ENCODE measurements at places on chromosomes 6 and 20.

DNA sequence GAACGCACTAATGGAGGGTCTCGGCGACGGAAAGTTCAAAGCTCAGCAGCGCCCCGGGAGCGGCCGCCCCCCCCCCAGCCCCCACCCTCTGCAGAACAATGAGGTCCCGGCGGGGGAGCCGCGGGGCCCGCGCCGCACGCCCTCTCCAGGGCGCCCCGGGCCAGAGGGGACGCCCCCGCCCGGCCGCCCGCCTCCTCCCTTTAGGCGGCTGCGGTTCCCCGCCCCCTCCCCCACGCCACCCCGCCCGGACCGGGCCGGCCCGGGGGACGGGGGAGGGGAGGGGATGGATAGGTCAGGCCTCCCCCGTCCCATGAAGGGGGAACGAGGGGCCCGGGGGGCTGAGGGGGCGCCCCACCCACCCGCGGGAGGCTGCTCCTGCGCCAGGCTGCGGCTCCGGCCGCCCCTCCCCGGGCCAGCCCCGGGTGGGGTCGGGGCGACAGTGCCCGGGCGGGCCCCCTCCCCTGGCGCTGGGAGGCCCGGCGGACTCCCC is 1.5 kb downstream of the NOL4L start:
- DNase-seq: no peak

GRCh38 chr6:17086469-17086868 is 15.4 kb upstream of the STMND1 start:
- DNase-seq: peak; percentile 39

- no peak for DNase-seq
Observed at GRCh38 chr20:24789877-24790276, 159.2 kb upstream of the CST7 start.

DNA sequence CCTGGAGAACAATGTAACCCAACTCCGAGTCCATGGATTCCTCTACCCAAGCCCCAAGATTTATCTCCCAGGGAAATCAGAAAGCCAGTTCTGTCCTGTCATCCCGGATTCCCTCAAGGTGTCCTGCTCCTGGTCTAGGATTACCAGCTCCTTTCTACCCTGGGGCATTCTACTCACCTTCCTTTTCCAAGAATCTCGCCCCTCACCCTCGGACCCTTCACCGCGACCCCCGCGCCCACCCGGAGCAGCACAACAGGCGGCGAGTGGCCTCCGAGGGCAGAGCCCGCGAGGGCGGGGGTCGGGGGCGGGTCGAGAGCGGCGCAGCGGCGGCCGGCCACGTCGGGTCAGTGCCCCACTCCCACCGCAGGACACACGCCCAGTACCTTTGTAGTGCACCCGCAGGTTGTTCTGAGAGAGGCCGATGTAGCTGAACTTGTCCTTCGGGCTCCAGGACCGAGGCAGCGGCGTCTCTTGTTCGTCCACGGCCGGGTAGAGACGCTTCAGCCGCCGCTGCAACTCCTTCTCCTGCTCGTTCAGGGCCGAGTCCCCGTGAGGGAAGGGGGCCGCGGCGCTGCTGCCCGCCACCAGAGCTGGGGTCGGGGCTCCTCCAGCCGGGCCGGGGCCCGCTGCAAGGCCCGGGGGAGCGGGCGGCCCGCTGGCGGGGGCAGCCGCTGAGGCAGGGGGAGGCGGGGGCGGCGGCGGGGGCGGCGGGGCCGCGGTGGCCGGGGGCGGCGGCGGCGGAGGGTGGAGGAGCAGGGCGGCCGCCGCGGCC is 897 bp downstream of the RANBP9 start:
- DNase-seq: peak; percentile 60

GRCh38 chr6:112470376-112470775 is 123.2 kb downstream of the RFPL4B start:
- DNase-seq: no peak

GRCh38 chr20:6074145-6074561 is 20.3 kb upstream of the LRRN4 start:
- DNase-seq: no peak

DNA sequence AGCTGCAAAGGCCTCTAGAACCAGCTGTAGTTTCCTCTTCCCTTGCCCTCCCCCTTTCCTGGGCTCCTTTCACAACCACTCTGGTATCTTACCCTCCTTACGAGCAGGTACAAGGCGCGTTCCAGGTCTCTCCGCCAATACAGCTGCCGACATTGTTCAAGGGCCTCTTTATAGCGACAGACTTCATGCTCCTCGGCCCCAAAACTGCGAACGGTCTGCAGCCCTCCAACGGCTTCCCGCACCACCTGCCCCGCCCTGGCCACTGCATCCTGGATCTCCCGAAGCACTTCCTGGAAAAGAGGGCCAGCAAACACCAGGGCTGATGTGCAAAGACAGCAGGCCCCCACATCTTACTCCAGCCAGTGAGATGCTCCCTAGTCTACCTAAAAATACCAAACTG is 6.0 kb downstream of the TAP2 start:
- no peak for DNase-seq

DNA sequence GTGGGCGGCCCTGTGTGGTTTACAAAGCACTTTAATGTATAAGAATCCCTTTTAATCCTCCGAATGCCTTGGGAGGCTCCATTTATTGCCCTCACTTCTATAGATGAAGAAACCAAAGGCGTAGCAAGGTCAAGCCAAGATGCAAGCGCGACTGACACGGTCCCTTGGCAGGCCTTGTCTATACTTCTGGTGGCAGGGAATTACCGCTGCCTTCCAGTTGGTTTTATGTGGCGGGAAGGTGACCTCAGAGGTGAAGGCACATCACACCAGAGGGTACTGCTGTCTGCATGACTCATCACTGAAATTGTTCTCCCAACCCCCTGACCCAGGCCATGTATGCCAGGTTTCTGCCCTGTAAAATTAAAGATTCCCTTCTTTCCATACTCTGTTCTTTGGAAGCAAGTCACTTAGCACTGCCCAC is 36.1 kb upstream of the NAA20 start:
- DNase-seq: no peak

DNA sequence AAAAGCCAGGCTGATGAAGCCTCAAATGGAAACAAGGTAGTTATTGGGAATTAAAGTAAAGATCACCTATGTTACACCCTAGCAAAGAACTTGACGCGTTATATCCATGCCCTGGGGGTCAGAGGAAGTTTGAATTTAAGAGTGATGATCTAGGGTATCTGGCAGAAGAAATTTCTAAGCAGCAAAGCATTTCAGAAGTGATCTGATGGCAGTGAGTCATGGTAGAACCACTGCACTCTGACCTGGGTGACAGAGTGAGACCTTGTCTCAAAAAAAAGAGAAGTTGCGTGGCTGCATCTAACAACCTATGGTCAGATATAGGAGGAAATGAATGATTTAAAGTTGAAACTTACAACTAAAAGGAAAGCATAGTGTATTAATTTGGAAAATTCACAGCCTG is 45.2 kb downstream of the SCP2D1 start:
- DNase-seq: no peak

GRCh38 chr6:11894212-11894611 is 115.6 kb upstream of the ADTRP start:
- DNase-seq: no peak

DNA sequence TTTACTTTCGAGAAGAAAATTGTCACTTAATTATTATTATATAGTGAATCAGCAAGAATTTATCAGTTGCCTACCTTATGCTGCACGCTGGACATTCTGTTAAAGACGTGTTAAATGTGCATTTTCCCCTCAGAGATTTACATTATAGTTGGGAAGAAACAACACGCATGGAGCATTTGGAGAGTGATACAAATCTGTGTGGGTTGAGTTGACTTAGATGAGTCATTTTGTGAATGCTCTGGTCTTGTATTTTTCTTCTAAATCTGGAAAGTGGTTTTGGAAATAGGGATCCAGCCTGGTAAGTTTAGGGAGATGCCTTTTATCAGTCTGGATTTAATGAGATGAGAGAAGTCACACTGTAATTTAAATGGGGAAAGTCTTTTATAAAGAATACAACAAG is 24.0 kb upstream of the SMIM26 start:
- no peak for DNase-seq

DNA sequence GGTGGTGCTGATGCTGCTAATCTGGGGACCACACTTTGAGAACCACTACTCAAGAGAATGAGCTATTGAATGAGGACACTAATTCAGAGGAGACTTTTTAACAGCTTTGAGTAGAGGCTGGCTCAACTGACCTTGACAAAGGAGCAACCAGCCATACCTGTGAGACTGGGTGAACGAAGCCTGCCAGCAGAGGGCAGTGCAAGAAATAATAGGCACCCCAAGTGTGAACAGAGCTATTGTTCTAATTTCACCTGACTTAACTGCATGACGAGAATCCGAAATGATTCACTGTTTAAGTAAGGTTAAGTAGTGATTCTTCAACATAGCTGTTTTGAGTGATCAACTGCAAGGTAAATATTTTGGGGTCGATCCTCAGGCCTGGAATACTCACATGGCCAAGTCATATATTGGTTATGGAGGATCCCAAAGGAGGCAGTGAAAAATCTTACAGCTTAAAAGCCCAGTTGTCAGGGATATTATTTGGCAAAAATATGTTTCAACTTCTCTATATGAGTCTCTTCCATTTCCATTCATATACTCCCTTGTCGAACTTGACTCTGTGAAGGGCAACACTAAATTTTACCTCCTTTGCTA is 550.5 kb upstream of the MARCKS start:
- DNase-seq: peak; percentile 74

- DNase-seq: no peak
Observed at GRCh38 chr6:136012198-136012887, 160.8 kb downstream of the PDE7B start.

DNA sequence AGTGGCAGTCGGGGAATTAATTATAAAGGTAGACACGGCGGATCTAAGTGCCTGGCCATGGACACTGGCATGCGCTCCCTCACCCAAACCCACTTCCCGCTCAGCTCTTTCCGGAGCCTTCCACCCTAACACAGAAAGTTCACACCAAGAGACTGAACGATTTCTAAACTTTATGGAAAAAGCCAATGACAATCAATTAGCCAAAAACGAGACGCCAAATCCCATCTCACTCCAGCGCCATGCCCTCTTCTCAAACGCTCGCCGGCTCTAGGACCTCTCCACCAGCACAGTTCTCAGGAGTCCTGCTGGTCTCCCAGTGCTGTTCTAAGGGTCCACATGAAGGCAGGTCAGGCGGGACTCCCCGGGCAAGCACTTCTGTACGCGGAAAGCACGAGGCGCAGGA is 641 bp downstream of the SF3B5 start:
- DNase-seq: peak; percentile 29

GRCh38 chr6:26113570-26113969 is 26.3 kb downstream of the HFE start:
- no peak for DNase-seq

DNA sequence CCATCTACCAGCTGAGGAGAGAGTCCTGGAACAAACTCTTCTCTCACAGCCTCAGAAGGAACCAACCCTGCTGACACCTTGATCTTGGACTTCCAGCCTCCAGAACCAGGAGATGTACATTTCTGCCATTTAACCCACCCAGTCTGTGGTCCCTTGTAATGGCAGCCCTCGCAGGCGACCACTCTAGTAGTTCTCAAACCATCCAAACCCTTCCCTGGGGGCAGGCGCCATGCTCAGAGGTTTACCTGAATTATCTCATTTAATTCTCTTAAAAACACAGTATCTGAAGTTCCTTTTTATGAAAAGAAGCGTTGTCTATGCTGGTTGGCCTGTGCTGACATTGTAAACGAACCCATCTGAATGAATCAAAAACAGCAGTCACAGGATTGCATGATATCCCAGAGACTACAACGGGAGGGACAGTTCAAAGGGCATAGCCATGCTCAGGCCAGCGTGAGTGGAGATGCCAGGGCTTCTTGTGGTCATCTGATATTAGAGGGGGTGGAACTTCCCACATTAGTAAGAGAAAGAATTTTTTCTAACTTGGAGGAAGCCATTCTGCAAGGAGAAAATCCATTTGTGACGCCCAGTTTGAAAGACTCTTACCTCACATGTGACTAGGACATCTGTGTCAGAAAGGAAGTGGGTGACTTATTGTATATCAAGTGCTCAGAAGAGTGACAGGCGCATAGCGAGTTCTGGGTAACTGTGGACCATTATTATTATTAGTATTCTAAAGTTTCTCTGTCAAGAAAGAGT is 17.2 kb upstream of the TAGAP start:
- peak; percentile 61 for DNase-seq

- no peak for DNase-seq
Observed at GRCh38 chr6:130423044-130423443, 57.2 kb downstream of the TMEM200A start.

DNA sequence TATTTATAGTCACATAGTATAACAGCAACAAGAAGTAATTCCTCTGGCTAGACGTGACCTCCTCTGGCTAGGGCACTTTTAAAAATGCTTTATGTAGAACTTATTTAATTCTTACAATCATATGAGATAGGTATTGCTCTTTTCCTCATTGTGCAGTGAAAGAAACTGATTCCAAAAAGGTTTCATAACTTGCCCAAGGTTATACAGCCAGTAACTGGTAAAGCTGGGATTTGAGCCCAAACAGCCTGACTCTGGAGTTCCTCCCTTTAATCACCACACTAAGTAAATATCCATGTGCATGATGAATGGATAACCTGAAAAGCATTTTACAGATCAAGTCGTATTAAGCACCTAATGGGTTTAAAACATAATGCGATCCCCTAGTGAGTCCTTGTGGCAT is 214.6 kb downstream of the PRL start:
- DNase-seq: no peak

- DNase-seq: peak; percentile 86
Observed at GRCh38 chr20:10558635-10559187, 115.1 kb downstream of the JAG1 start.

DNA sequence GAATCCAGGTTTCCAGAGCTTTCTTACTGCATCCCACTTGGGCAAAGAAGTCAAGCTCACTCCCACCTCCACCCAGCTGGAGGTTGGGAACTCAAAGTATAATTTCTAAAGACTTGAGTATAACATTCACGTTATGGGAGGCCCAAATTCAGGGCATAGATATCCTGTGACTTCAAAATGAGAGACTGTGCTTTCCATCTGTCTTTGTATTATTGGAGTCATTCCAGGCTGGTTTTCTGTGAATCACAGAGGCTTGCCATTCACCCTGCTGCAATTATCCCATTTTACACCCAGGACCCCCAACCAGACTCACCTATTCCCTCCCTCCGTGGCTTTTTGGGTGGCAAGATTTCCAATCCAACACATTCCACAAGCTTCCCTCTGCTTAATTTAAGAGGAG is 19.3 kb upstream of the SRC start:
- no peak for DNase-seq
